Heart left ventricle (tissue), 16 donors: ENCODE measurements at places on chromosomes 6 and 20. TPM values are rescaled to one million over a fixed set of nuclear protein-coding genes. Genes with fewer than 3 reads are reported as not detected.
A peak's percentile ranks its signal among the peaks of the same experiment; 100 is the strongest.

GRCh38 chr6:70684794-70685493 is 17.3 kb downstream of the SMAP1 start:
- no peak overlapping the region for H3K4me3 ChIP-seq
- H3K27ac ChIP-seq, result no peak overlapping the region
- H3K27me3 ChIP-seq, result no peaks in the 10 kb centered on the region
- H3K36me3 ChIP-seq, result no peaks in the 10 kb centered on the region

DNA sequence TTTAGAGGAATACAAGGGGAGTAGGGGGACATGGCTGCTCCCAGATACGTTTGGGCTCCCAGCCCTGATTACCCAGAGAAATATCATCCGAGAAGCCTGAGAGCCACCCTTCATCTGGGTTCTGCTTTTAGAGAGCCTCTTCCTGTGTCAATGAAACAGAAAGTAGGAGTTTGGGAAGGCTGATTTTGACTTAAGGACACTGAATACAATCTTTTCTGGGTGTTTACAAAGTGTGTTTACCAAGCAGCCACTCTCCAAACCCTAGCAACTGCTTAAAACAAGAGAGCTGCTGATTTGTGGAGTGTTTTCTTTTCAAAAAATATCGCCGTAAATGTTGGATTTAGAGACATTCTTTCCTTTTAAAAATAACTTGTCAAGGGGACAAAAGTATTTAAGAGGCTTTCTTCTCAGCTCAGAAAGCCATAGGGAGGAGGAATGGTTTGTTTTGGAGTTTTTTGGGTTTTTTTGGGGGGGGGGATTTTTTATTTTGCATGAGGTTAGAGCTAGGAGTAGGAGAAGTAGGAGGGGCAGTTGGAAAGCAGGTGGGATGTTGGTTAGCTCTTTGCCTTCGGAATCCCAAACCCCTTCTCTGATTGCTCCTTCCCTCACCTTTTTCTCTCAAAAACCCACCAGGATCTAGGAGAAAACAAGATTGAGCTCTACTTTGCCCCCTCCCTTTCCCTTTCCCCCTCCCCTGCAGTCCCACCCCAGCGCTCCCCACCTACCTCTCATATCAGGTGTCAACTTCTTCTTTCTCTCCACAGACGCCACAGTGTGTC is 12.4 kb downstream of the MAFB start:
- H3K4me3 ChIP-seq, result no peak overlapping the region
- H3K4me1 ChIP-seq, result peaks cover 30% of the 10 kb centered on the region
- H3K36me3 ChIP-seq, result no peaks in the 10 kb centered on the region
- H3K27me3 ChIP-seq, result no peaks in the 10 kb centered on the region

DNA sequence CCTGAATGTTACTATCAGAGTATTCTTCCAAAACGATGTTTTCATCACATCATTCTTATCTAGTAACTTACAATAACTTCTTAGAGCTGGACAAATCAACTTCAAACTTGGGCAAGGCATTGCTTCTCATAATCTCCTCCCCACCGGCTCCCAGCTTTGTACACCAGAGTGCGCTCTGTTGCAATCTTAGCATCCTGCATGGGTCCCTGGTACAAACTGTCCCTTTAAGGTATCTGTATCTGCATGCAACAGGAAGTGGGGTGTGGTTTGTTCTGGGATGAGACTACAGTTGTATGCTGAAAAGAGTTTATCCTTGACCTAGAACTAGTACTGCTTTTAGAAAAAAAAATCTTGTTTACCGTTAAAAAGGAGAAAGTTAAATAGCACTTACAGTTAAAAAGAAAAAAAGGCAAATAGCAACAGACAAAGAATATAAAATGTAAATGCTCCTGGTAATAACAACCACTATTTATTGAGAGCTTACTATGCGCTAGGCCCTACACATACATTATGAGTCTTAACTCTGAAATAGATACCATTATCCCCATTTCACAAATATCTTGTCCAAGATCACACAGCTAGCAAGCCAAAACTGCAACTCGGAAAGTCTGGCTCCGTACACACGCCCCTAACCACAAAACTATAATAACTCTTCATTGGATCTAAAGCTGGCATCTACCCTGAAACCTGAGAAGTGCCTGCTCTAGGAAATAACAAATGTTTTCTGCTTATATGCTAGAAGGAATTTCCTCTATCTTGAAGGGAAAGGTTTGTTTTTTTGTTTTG is 9.8 kb upstream of the HECA start:
- no peaks in the 10 kb centered on the region for H3K27me3 ChIP-seq
- H3K4me1 ChIP-seq, result no peaks in the 10 kb centered on the region
- DNase-seq, result peak; percentile 66
- no peak overlapping the region for H3K27ac ChIP-seq
- H3K36me3 ChIP-seq, result no peaks in the 10 kb centered on the region
- H3K4me3 ChIP-seq, result no peak overlapping the region

GRCh38 chr20:3021327-3021726 is 22.1 kb upstream of the GNRH2 start:
- H3K4me1 ChIP-seq, result no peaks in the 10 kb centered on the region
- no peak for DNase-seq
- H3K27me3 ChIP-seq, result no peaks in the 10 kb centered on the region
- no peak overlapping the region for H3K27ac ChIP-seq

DNA sequence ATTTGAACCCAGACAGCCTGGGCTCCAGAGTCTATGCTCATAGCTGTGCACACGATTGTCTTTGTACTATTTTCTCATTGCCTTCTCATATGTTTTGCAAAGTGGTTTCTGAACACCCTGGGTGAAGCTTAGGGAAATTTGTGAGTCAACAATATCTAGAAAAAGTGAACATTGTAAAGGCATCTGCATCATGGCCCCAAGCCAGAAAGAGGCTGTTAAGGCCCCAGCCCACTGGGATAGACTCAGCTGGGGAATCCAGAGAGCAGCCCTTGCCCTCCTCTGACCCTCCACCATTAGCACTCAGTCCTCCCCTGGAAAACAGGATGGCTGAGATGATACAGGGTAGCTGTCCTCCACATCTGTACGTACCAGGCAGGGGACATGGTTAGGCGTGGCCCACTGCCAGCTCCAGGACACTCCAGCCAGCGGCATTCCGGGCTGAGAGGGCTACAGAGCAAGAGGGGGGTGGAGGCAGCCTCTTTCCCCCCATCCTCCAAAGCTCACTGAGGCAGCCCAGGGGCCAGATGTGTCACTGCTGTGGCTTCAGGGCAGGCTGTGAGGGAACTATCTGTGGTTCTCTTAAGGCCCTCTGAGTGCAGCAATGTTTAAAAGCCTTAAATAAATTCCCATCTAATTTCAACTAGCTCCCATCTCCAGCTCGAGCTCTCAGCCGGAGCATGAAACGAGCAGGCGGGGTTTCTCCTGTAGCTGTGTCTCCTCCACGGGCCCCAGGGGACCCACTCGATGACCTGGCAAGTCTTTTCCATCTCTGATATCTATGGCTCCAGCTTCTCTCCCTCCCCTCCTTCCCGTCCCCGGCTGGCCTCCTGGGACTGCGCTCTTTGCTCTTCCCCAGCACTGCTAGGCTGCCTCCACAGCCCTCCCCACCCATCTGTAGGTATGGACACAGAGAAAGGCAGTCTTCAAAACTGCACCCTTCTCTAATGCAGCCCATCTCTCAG is 209.4 kb upstream of the LRFN2 start:
- H3K36me3 ChIP-seq, result no peaks in the 10 kb centered on the region
- H3K27me3 ChIP-seq, result no peaks in the 10 kb centered on the region
- H3K27ac ChIP-seq, result no peak overlapping the region
- H3K4me3 ChIP-seq, result no peak overlapping the region
- DNase-seq, result peak; percentile 55

DNA sequence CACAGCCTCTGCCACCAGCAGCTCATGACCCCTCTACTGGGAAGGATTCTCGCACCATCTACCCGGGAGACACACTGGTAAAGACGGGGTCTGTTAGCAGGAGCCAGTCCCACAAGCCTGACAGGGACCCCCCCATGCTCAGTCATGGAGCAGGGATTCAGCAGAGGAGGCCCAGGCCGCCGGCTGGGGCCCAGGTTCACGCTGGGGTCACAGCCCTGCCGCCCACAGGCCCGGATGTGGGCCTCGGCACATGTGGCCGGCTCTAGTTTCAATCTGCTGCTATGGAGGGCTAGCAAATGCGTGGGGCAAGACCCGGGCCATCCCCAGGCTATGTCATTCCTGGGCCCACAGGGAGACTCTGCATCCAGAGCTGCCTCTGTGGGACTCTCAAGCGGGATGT is 25.1 kb downstream of the PXDC1 start:
- peaks cover 5% of the 10 kb centered on the region for H3K36me3 ChIP-seq
- no peak for DNase-seq
- no peaks in the 10 kb centered on the region for H3K27me3 ChIP-seq
- H3K4me1 ChIP-seq, result peaks cover 22% of the 10 kb centered on the region

GRCh38 chr6:116764961-116765841 is at the start of gene FAM162B:
Gene FAM162B, minus strand, starts transcription at chr6:116765719. Its CDS starts 143 bp downstream, at chr6:116765576.
- H3K4me3 ChIP-seq, result peak within 1 kb of the TSS; percentile 73
- no peaks in the 10 kb centered on the region for H3K27me3 ChIP-seq

GRCh38 chr6:13141387-13141786 is 186.9 kb downstream of the TBC1D7 start:
- no peak overlapping the region for H3K27ac ChIP-seq
- H3K27me3 ChIP-seq, result no peaks in the 10 kb centered on the region
- no peak for DNase-seq
- H3K4me1 ChIP-seq, result peaks cover 4% of the 10 kb centered on the region
- H3K4me3 ChIP-seq, result no peak overlapping the region

The EDN1 gene
- 4.1 TPM for polyA plus RNA-seq

The KCNG1 gene
- 0.64 TPM for polyA plus RNA-seq

The PSMA7 gene
- 220 TPM for polyA plus RNA-seq

The RIMS4 gene
- polyA plus RNA-seq, result 0.06 TPM

The MAP3K7 gene
- polyA plus RNA-seq, result 11.9 TPM

The BTN1A1 gene
- polyA plus RNA-seq, result not detected
